ENCODE measurements at places on chromosomes 7 and 10.

GRCh38 chr10:111034598-111035310 lies 42.1 kb upstream of the ADRA2A start:
- no peak for DNase-seq

DNA sequence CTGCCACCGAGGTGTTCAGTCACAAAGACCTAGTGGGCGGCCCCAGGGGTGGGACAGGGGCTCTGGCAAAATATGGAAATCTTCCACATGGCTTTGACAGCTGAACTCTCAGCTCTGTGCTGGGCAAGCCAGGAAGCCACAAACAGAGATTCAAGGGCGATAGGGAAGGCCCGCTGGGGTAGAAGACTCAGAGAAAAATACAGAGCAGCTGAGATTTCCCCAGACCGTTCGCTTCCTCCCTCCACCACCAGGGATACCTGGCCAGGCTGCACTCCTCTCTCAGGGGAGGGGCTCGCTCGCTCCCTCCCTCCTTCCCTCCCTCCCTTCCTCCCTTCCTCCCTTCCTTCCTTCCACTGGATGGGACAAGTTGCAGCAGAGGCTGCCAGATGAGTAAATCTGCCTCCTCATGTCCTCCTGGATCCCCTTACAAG lies 260.5 kb downstream of the PRPF18 start:
- no peak for DNase-seq

- DNase-seq = no peak
Observed at GRCh38 chr10:54985732-54986131, 184.7 kb upstream of the PCDH15 start.

DNA sequence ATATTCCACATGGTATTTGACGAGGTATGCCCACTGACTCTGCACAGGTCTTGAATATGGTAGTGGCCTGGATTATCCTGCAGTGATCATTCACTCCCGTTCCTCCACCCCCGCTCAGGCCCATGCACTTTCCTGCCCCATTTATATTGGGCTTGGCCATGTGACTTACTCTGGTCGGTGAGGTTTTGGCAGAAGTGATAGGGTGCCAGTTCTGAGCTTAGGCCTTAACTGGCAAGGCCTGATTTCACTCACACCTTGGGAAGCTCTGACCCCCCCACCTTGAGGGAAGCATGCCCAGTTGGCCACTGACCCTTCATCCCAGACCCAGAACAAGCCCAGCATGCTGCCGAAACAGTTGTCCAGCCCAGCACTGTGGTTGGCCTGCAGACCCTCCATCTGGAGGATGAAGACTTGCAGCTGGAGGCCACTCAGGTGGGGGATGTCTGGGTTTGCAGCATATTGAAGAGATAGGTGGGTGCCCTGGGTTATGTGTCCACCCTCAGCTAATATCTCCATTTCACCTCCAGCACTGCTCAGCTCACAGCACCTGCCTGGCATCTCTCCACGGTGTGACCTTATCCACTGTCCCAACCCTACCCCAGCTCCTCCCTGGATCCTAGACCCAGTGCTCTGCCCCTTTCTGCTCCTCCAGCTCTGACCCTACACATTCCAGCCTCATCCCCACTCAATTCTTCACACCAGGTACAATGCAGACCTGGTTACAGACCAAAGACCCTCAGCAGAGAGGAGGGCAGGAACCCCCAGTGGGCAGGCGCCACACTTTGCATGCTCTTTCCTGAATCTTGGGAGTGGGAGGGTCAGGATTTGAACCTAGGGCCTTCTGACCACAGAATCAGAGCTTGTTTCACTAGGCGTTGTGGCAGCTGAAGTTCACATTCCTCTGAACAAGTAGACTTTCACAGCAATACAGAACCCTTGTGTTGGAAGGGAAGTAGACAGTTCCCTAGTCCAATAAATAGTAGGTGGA lies 138.1 kb upstream of the CHST15 start:
- peak; percentile 72 for DNase-seq

DNA sequence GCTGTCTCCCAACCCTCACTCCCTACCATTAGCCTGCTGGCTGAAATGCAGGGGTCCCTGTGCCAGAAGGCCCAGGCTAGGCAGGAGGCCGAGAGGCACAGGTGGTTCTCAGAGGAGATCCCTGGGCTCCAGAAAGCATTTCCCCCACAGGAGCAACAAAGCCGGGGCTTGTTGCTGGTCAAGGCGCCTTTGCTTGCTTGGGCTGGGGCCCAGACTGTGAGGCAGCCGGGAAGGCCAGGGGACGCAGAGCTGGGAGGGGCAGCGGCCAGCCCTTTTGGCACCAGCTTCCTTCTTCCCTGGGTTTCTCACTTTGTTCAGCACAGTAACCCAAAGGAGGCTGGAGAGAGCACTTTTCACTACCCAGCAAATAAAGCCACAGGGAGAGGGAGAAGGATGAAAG lies 48.6 kb downstream of the FBXW4 start:
- no peak for DNase-seq

- no peak for DNase-seq
Observed at GRCh38 chr7:128417071-128417470, 7.3 kb upstream of the IMPDH1 start.

DNA sequence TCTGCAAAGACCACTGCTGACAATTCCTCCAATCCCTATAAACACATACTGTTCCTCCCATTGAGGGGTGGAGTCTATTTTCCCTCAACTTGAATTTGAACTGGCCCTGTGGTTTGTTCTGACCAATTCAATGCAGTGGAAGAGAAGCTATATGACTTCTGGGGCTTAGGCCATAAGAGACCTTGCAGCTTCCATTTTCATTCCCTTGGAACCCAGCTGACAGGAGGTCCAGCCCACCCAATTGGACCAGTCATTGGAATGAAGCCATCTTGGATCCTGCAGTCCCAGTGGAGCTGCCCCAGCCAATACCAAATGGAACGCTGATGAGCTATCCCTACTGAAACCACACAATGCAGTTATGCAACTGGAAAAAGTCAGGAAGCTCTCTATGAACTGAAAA lies 8.9 kb upstream of the TMED4 start:
- DNase-seq = no peak

DNA sequence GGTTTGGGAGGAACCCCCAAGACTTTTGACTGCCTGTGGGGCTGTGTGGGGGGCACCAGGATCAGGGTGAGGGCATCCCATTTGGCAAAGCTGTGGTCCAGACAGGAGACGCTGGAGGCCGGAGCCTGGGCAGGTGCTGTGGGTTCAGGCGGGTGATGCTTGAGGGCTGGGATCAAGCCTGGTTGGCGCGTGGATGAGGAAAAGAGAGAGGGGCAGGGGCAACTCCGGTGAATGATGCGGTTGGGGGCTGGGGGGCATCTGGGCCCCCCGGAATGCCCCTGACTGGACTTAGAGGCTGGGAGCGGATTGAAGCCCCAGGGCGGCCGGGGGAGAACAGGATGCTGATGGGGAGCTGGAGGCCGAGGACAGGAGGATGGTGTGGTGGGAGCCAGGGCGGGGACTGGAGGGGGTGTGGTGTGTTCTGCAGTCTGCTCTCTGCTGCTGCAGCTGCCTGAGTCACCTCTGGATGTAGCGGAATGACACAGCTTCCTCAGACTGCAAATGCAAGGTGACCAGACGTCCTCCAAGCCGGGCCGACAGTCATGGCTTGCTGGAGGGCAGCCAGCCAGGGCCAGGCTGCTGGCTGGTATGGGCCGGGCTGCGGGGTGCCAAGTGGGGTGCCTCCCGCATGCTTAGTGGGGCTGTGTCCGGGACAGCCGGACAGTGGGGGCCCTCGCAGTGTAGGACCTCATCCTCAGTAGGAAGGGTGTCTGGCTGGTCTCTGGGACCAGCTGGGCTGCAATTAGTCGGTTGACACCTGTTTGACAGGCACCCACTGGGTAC lies 3.2 kb downstream of the MAFK start:
- no peak for DNase-seq

- no peak for DNase-seq
Observed at GRCh38 chr7:1458683-1459511, at the start of gene MICALL2. Gene MICALL2 (minus strand): TSS chr7:1459470. CDS start chr7:1459326, 144 bp downstream.

DNA sequence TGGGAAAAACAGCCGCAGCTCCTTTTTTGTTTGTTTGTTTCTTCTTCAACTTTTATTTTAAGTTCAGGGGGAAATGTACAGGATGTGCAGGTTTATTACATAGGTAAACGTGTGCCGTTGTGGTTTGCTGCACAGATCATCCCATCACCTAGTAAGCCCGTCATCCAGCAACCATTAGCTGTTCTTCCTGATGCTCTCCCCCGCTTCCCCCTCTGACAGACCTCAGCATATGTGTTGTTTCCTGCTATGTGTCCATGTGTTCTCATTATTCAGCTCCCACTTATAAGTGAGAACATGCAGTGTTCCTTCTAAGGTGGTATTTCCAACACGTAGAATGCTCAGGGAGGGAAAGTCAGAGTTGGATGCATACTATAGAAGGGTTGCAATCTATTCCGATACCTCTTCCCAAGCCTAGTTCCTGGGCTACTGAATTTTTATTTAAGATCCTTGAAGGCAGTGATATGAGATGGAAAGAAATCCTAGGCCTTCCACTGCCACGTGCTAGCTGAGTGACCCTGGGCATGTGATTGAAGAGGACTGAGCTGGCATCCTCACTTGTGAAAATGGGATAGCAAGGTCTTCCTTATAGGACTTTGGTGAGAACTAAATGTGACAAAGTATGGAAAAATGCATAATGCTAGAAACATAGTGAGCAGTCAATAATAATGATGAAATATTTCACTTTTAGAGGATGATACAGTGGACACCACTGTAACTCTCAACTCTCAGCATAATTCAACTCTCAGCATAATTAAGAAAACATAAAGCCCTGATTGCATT lies 278.5 kb downstream of the REEP3 start:
- DNase-seq = no peak

DNA sequence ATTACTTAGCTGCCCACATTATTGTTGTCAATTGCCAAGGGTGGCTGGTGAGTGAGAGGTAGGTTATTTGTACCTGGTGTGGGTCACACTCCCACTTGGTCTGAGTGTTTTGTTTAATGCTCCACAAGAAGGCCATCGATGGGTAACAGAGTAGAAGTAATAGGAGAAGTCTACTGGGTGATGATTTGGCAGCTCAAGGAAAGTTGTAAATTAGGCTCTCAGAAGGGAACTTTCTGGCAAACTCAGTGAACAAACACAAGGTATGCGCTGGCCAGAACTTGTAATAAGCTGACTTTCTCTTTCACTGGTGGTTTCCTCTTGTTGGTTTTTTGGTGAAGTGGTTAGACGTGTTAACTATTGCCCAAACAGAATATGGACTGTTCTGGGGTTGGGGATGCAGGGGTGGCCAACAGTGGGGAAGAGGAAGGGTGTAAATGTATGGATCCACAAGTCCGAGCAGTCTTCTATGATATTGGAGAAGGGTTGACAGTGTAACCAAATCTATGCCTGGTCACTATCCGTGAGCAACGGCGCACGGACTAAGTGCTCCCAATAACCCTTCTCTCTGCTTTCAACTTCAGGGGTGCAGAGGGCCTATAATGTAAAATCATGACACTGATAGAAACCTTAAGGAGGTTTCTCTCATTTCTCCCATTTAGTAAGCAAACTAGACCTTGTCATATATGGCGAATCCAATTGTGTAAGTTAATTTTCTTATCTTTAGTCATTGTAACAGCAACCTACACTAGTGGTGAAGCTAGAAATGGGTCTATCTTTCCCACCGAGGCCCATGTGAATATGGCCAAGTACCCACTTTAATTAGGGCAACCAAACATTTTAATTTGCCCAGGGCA lies 212.8 kb downstream of the PTEN start:
- no peak for DNase-seq

DNA sequence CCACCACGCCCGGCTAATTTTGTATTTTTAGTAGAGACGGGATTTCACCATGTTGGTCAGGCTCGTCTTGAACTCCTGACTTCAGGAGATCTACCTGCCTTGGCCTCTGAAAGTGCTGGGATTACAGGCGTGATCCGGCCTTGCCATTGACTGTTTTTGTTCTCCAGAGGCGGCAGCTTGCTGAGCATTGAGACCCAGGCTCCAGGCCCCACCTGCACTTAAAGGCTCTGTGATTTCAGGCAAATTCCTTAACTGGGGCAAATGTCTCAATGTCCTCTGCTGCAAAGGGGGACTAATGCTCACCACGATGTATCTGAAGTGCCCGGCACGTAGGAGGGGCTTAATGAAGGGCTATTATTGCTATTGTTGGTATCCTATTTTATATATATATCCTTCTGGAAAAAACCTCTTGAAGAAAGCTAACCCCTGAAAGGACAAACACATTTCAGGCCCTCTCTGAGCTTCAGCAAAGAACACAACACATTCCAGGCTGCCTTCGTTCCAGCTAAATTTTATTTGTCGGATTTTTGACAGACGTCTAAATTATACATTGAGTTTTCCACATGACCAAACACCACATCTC lies 29.0 kb downstream of the TRIM8 start:
- DNase-seq = no peak

DNA sequence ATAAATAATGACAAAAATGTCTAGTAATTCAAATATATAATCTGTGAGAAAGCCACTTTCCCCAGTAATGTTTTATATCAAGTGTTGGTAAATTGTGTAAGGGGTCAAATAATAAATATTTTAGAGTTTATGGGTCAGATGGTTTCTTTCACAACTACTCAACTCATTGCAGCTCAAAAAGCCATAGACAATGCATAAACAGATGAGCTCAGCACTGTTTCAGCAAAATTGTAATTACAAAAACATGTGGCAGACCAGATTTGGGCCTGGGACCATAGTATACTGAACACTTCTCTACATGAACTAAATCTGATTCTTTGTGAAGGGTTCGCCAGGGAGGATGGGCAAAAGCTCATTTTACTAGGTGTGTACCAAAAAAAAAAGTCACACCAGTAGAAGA lies 460.8 kb downstream of the NRG3 start:
- DNase-seq = no peak

GRCh38 chr10:24958091-24958720 lies 5.8 kb upstream of the PRTFDC1 start:
- DNase-seq = no peak

DNA sequence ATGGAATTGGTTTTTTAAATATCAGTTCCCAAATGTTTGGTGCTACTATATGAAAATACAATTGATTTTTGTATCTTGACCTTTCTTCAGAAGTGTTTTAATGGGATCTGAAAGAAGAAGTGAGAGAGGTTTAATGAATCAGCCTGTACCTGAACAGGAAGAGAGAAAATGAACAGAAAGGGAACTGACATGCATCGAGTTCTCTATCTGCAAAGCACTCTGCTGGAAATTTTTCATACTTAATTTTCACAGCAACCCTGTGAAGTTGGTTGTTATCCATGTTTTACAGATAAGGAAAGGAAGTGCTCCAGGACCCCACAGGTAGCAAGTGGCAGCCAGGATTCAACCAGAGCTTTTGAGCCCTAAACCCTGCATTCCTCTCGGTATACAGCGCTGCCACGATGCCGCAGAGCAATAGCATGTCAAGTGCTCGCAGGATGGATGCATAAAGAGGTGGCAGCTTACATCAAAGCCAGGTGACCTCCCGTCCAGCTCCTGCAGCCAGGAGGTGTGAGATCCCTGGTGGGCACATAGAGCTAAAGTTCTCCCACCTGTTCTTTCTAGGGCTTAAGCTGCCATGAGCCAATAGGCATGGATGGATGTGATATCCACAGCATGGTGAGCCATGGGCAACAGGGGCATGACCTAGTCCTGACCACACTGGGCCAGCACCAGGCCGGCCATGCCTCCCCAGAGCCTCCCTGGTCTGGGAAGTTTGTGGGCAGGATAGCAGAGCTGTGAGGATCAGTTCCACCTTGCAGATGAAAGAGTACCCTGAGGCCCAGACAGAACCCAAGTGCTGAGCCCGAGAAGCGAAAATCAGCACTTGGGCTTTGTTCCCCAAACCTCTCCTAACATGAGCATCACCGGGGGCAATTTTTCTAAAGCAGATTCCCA lies 57.2 kb downstream of the CALML3 start:
- no peak for DNase-seq

Data from T-helper 1 cell (primary cell).